Bone marrow (tissue), 2 donors: ENCODE measurements at places on chromosomes 3 and 15.
A peak's percentile ranks its signal among the peaks of the same experiment; 100 is the strongest.

DNA sequence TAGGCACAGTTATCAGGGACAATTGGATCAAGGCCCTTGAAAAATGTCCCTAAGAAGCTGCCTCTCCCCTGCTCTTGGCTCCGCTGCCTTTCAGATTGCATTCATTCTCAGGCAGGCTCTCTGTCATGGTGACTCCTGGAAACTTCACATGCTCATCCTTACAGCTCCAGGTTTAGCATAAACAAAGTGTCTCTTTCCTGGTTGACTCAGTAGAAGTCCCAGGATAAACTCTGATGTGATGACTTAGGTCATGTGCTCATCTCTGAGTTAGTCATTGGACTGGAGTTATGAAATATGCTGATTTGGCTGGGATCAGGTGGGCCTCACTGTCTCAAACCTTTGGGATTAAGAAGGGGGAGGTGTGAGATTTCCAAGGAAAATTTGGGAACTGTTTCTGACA, 243.8 kb downstream of the ZNF621 start:
- DNase-seq = no peak

DNA sequence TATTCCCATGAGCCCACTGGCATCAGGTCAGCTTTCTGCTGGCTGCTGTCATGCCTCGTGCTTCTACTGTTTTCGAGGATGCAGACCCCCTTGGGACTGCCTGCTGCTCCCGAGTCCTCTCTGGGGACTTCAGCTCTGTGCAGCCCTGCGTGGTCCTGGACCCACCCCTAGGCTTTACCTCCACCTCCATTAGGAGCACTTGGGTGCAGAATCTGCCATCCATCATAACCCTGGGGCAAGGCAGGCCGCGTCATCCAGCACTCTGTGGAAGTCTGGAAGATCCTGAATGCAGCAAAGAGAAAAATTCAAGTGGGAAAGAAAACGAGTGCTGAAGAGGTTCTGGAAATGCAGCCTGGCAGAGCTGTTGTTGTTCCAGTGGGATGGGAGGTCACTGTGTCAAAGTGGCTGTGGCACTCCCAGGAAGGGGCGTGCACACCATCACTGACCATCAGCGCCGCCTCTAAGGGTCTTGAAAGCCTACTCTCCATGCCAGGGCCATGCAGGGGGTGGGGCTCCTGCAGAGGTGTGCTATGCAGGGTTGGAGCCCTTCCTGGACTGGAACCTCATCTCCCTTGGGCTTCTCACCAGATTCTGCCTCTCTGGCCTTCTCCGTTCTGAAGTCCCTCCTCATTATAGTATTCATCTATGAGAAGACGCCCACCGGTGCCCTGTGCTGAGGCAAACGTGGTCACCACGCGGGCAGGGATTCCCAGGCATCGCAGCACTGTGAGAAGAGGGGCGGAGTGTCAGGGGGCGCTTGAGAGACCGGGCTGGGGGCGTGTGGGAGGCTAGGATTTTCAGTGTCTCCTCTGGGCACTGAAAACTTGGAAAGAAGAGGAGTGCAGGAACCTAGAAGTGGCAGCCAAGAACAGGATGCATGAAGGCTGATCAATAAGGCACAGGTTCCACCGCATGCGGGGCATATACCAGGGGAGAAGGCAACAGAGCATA, 12.5 kb downstream of the EPB42 start:
- DNase-seq = no peak

- DNase-seq = no peak
Measured at GRCh38 chr3:65493938-65494337, 544.8 kb downstream of the MAGI1 start.

GRCh38 chr15:69533522-69533921, 80.9 kb downstream of the RPLP1 start:
- no peak for DNase-seq

GRCh38 chr15:79860661-79861060, 36.2 kb downstream of the MTHFS start:
- no peak for DNase-seq

GRCh38 chr3:74516019-74516418, 98.4 kb downstream of the CNTN3 start:
- no peak for DNase-seq

GRCh38 chr3:143832433-143832832, 15.8 kb downstream of the SLC9A9 start:
- no peak for DNase-seq

- DNase-seq = no peak
Measured at GRCh38 chr3:111681661-111682426, 86.7 kb upstream of the ZBED2 start.

- peak; percentile 72 for DNase-seq
Measured at GRCh38 chr3:161682715-161683114, 186.1 kb downstream of the OTOL1 start.

DNA sequence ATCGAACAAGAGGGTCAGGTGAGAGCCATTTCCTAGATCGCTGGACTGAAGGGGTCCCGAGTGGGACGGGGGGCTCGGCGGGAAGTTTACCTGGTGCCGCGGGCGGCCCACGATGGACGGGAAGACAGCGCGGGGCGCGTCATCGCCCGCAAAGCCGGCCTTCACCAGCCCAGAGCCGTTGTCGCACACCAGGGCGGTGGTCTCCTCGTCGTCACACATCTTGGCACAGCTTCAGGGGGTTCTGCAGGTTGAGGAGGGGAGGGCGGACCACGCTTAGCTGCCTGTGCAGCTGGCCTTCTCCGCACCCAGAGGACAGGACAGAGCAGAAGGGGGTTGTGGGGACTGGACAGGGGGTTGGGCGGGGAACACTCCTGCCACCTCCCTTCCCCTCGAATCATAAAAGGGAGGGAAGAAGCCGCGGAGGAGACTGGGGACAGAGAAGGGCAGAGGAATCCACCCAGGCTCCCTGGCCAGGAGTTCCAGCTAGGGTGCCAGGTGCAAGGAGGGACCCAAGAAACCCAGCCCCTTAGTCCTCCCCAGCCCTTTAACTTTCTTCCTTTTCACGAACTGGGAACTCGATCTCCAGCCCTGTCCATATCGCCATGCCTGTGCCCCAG, 651 bp downstream of the ACTC1 start:
- no peak for DNase-seq

- no peak for DNase-seq
Measured at GRCh38 chr3:154314152-154314551, 10.1 kb downstream of the DHX36 start.

DNA sequence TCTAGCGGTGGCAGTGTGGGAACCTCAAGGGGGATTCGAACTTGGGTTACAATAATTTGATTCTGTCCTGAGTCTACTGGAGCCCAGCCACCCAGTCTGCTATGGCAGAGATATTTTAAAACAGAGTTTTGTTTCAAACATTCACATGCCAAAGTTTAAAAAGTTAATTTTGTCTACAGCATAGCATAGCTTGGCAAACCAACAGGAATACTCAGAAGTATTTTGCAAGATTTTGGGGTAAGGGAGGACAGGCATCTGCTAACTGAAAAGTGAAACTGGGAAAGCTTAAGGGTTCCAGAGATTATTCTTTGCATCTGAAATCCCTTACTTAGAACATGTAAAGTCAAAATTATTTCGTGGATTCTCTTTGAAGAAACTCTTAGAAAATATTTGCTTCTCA, 6.6 kb downstream of the ARID3B start:
- no peak for DNase-seq

DNA sequence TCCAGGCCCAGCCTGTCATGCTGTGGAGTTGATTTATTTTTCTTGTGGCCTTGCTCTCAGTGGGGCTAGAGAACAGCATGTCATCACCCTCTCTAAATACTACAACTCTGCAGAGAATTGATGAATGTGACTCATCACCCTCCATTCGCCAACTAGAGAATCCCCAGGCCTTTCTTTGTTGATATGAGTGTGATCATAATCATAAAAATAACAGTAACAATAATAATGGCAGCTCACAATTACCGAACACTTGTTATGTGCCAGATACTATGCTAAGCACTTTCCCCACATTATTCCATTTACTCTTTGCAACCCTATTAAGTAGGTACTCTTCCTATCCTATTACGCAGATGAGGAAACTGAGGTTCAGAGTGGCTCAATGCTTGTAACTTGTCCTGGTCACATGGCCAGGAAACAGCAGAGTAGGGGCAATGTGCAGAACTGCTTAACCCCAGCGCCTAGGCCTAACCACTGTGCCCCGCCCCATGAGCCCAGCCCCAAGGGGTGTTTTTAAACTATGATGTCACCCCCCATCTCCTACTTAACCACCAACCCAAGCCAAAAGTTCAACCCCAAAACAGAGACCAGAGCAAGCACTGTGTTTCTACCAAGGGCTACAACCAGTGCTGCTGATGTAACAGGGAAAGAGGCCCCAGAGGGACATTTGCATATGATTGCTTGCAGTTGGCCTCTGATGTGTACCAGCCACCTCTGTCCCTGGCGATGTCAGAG, 104.5 kb downstream of the ADCY5 start:
- DNase-seq = no peak

GRCh38 chr3:185807445-185808068, 17.3 kb downstream of the IGF2BP2 start:
- DNase-seq = no peak

DNA sequence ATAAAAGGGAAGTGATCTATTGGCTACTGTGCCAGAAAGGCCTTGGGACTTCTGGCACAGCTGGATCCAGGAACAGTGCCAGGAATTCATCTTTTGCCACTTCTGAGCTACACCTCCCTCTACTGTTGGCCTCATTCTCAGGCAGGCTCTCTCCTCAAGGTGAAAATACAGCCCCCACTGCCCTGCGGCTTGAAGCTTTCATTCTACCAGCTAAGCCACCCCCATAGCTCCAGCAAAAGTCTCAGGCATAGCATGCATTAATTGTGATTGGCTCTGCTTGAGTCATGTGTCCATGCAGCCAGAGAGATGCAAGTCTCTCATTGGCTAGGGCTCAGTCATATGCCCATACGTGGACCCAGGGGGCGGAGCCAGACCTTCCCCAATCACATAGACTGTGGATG, 142.4 kb downstream of the TPRA1 start:
- DNase-seq = no peak

- DNase-seq = peak; percentile 35
Measured at GRCh38 chr15:90512276-90512675, 17.4 kb upstream of the CRTC3 start.

DNA sequence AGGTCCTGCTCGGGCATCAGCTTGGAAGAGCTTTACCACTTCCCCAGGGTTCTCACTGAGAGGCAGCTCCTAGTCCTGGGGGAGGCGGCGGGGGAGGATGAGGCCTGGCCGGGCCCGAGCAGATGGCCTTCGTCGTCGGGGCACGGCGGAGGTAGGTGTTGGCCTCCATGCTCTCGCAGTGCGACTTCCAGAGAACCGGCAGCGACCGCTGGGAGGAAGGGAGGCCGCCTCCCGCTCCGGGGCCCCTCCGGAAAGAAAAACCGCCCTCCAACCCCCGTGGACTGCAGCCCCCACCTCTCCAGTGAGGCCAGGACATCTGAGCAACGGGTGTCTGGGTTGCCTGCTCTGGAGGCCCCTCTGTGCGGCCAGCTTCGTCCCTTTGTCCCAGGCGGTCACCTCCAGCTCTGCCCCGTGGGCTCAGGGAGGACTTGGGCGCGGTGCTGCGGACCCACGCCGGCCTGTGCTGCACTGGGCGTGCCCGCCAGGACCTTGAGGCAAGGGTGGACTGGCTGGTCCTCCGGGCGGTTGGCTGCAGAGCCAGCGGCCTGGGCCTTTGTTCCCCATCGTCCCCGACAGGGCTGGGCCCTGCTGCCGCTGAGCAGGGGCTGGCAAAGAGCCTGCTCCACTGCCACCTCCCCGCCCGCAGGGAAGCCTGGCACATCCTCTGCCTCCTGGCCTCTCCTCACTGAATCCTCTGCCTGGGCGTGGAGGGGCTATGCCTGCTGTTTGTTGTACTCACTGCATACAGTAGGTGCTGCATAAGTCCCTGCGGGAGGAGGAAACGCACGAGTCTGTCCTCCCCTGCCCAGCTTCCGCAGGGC, 13.6 kb upstream of the GP9 start:
- no peak for DNase-seq

GRCh38 chr15:88710027-88710715, 71.4 kb downstream of the ISG20 start:
- no peak for DNase-seq

DNA sequence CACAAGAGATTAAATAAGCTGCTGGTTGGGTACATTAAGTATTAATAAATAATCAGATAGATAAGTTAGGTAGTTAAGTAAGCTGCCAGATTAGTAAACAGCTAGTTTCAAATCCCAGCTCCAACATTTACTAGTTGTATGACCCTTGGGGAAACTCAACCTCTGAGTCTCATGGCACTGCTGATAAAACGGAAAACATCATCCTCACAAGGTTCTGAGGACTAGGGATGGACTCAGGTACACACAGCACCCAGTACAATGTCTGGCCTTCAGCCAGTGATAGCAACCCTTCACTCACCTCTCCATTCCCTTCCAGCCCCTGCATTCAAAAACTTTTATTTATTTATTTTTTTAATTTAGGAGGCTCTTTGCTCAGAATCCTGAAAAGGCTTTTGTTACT, 32.3 kb downstream of the B3GNT5 start:
- DNase-seq = no peak

GRCh38 chr3:13277860-13278531, 142.1 kb downstream of the NUP210 start:
- no peak for DNase-seq

GRCh38 chr3:127033171-127033570, 50.3 kb downstream of the PLXNA1 start:
- no peak for DNase-seq

GRCh38 chr15:96232335-96232734, 98.2 kb upstream of the NR2F2 start:
- no peak for DNase-seq
